NCI-H774 (cell line): ENCODE measurements at places on chromosomes 2 and 18.

- no peak for DNase-seq
Measured at GRCh38 chr2:128601298-128602037, 282.8 kb upstream of the HS6ST1 start.

- no peak for DNase-seq
Measured at GRCh38 chr2:7419186-7419585, 502.0 kb downstream of the RNF144A start.

DNA sequence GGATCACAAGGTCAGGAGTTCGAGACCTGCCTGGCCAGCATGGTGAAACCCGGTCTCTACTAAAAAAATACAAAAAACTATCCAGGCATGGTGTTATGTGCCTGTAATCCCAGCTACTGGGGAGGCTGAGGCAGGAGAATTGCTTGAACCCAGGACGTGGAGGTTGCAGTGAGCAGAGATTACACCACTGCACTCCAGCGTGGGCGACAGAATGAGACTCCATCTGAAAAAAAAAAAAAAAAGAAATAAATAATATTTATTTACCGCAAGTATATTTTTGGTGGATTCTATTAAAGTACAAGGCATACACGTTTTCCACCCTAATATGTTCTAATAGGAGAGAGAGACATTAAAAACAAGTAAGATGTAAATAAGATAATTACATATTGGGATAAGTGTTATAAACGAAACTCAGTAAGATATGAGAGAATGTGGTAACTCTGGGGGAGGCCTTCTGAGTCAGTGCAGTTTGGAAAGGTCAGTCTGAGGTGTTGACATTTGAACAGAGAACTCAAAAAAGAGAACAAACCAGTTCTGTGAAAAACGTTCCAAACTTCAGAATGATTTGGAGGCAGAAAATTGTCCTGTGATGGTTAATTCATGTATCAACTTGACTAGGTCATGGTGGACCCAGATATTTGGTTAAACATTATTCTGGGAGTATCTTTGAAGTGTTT is 8.8 kb upstream of the POLI start:
- no peak for DNase-seq

GRCh38 chr2:127044165-127044718 is 62.7 kb downstream of the BIN1 start:
- DNase-seq, result no peak

GRCh38 chr2:241771286-241772062 is 5.1 kb upstream of the GAL3ST2 start:
- no peak for DNase-seq

- DNase-seq, result no peak
Measured at GRCh38 chr18:10872304-10872703, 277.1 kb downstream of the PIEZO2 start.

- DNase-seq, result peak; percentile 14
Measured at GRCh38 chr2:124810132-124810531, 785.0 kb downstream of the CNTNAP5 start.
